ENCODE measurements at places on chromosomes 11 and 22.

DNA sequence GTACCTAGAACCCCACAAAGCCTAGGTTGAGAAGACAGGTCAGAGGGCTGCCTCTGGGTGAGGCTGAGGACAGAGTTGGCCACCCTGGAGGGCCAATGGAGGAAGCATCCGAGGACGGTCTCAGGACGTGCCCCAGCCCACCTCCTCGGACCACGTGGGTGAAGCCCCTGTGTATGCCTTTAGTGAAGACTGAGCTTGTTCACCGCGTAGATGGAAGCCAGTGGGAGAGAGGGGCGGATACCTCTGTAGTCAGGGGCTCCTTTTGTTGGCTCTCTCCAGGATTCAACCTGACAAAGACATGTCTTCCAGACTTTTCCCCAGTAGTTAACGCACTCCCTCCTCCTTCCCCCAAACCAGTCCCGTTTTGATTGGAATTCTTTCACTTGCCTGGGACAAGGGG, 110.7 kb downstream of the ZBTB16 start:
- no peak for DNase-seq
- H3K4me1 ChIP-seq = peaks cover 96% of the 10 kb centered on the region
- H3K27me3 ChIP-seq = no peaks in the 10 kb centered on the region
- H3K36me3 ChIP-seq = no peaks in the 10 kb centered on the region
- H3K27ac ChIP-seq = peak overlapping the region; percentile 97

GRCh38 chr11:25566298-25567200, 765.4 kb upstream of the ANO3 start:
- DNase-seq = peak; percentile 8
- H3K4me1 ChIP-seq = peaks cover 4% of the 10 kb centered on the region
- H3K27ac ChIP-seq = no peak overlapping the region
- no peaks in the 10 kb centered on the region for H3K27me3 ChIP-seq

GRCh38 chr11:34151166-34151565, 45.7 kb downstream of the NAT10 start:
- DNase-seq = no peak
- H3K27ac ChIP-seq = no peak overlapping the region
- no peak overlapping the region for H3K4me3 ChIP-seq
- no peaks in the 10 kb centered on the region for H3K4me1 ChIP-seq
- no peaks in the 10 kb centered on the region for H3K27me3 ChIP-seq
- H3K36me3 ChIP-seq = peaks cover 93% of the 10 kb centered on the region

DNA sequence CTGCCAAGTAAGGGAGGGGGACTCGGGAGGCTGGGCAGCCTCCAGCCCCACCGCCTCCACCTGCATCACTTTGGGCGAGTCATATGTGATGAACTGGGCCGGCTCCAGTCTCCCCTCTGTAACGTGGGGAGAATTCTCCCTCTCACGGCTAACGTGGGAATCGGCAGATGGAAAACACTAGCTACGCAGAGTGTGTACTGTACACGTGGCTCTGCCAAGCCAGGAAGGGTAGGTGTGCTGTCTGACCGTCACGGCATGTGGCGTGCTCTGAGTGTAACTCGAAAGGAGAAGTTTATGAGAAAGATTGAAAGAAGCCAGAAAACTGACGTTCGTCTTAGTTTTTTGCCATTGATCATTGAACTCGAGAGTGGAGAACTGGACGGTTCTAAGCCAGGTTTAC, 13.7 kb downstream of the TRMU start:
- no peaks in the 10 kb centered on the region for H3K27me3 ChIP-seq
- no peak for DNase-seq
- H3K27ac ChIP-seq = peak overlapping the region; percentile 87
- peaks cover 99% of the 10 kb centered on the region for H3K36me3 ChIP-seq
- no peak overlapping the region for H3K4me3 ChIP-seq

- H3K4me3 ChIP-seq = peak overlapping the region; percentile 70
- H3K36me3 ChIP-seq = no peaks in the 10 kb centered on the region
- peaks cover 38% of the 10 kb centered on the region for H3K4me1 ChIP-seq
- DNase-seq = no peak
- H3K27me3 ChIP-seq = no peaks in the 10 kb centered on the region
Observed at GRCh38 chr22:31754813-31755212, 994 bp downstream of the DEPDC5 start.

GRCh38 chr11:69931060-69931910, 112.1 kb upstream of the FGF3 start:
- H3K36me3 ChIP-seq = no peaks in the 10 kb centered on the region
- H3K4me1 ChIP-seq = no peaks in the 10 kb centered on the region
- DNase-seq = no peak
- H3K27me3 ChIP-seq = no peaks in the 10 kb centered on the region
- H3K27ac ChIP-seq = no peak overlapping the region
